ENCODE measurements at places on chromosomes 2 and 18.

DNA sequence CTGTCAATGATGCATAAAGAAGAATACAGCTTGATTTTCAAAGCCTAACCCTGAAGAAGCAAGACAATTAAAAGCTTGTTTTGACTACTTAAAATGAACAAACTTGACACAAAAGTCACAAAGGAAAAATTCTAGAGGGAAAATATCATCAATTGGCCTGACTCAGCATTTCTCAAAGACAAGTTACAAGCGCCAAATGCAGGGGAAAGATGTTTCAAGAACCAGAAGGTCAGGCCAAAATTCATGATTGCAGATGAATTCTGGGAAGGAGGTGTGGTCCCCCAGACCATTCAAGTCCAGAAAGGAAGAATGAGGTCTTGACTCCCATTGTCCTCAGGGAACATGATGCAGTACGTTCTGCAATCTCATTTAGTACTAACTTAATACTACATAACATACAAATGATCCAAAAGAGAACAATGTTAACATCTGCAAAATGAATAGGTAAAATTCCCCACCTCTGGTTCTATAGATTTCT lies 64.5 kb downstream of the FAM210A start:
- DNase-seq: no peak

GRCh38 chr2:222745836-222746559 lies 74.5 kb downstream of the MOGAT1 start:
- no peak for DNase-seq

GRCh38 chr2:127943186-127943585 lies 57.4 kb upstream of the AMMECR1L start:
- DNase-seq: no peak

DNA sequence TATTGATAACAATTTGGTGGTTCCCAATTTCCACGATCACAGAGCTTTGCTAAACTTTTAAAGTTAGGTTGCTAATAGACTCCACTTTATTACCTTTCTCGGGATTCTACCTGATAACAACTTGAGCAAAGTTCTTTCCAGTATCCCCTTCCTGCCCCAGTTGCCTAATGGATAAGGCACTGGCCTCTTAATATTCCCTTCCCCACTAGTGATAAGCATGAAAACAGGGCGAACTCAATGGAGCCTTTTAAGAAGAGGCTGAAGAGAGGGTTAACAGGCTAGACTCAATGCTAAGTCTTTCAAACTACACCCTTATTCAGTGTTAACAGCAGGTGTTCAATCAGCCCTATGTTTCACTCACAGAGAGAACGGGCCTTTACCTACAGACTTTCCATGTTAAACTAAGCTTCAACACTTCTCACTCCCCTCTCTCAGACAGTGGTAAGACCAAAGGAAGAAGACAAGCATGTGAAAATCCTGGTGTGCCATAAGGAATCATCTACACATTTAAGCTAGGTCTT lies 75.8 kb downstream of the ANKRD44 start:
- no peak for DNase-seq

DNA sequence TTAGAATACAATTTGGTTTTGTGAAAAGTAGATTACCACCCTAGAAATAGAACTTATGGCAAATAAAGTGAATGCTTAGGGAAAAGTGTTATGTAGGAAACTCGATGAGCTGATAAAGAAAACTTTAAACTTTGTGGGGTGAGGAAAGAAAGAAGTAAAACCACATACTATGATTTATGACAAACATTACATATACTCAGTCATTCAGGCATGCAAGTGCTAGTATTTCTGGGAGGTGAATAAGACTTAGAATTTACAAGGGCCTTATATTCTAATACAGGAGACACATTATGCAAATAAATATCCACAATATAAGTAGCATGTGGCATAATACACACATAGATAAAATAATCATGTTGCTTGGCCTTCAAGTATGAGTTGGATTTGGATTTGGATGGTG lies 618.1 kb downstream of the XIRP2 start:
- no peak for DNase-seq

DNA sequence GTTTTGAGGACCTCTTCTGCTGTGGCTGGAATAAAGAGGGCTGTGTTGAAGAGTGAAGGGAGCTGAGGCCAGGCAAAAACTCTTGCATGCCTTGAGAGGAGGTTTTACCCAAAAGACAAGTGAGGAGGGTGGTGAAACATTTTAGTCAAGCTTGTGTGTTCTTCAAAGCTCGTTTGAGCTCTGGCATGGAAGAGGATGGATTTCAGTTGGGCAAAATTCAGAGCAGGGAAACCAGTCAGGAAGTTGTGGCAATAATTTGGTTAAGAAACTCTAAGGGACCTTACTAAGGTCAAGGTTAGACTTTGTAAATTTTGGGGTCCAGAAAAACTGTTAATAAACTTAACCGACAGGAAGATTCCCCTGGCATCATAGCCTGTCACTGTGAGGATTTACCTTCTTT lies 34.7 kb downstream of the SPTBN1 start:
- no peak for DNase-seq

DNA sequence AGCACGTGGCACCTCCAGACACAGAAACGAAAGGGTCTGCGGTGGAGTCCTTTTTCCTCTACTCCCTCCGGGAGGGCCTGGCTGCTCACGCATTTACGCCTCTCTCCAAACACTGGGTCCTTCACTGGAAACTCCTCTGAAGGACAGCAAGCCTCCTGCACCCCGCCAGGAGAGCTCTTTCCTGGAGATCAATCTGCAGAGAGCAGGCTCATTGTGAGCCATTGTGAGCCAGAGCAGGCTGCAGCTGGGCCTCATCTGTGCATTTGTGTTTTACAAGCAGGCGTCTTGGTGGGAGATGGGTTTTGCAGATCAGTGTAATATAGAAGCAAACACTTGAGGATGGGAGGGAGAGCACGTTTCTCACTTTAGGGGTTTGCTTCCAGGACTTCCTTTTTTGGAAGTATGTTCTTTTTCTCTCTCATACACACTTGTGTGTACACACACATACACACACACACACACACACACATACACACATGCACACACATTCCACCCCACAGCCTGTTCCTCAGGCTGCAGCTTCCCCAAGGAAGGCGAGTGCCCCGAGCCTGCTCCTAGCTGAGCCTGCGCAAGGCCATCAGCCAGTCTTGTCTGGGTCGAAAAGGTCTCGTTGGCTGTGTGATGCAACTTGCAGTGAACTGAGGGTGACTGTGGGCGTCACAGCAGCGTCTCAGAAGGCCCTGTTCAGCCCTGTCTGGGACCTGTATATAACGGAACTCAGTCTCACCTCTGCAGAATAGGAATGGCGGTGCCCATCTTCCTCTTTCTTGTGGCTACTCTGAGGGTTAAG lies 163.5 kb downstream of the GLI2 start:
- DNase-seq: no peak

DNA sequence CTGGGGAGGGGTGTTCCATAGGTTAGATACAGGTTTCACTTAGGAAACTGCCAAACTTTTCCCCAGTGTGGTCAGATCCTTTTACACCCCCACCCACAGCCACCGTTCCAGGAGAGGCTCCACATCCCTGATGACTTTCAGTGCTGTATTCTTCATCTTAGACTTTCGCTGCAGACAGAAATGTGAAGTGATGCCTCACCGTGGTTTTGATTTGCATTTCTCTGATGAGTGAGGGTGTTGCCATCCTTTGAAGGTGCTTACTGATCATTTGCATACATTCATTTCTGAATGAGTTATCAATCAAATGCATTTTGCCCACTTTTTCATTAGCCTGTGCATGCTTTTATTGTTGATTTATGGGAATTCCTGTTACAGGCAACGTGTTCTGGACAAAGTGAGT lies 14.9 kb downstream of the COPS9 start:
- DNase-seq: no peak

DNA sequence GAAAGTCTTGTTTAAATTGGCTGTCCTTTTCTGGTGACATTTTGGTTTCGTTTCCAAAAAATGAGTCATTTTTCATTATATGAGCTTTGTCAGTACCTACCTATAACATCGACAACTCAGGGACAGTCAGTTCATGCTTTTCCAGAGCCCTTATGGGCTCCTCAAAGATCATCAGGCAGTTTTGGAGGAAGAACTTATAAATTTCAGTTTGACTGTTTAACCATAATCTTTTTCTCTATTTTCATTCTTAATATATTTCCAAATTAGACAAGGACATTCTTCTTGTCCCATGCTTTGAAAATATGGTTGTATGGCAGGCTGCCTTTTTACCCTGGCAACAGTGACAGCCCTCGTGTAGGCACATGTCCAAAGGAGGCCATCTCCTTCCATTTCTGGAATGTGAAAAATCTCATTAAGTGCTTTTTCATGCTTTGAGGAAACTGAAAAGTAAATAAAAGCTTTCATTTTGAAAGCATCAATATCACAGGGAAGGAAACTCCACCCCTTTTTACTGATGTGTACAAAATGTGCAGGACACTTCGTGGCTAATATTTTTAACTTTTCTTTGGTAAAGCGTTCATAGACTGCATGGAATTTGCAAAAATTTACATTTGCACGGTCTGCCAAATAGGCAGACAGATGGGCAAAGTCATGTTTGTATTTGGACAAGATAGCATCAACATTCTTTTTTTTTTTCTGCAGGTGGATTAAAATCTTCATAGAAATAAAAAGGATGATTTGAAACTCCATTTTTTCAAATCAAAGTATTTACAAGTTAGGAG lies 7.2 kb upstream of the PROC start:
- peak; percentile 42 for DNase-seq

DNA sequence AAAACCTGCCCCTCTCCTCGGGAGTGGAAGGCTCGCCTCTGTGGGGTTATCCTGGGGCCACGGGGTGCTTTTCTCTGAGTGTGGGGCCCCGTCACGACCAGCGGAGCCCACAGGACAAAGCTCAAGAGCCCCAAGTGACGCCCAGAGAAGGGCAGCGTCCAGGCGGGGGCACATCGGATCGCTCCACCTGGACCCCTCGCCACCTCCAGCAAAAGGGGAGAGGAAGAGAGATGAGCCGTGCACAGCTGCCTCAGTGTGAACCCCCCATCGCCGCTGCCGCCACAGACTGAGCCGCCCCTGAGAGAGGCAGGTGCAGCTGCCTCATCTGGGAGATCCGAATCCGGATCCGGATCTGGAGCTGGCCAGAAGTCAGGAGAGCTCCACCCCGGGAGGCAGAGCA lies 282.5 kb upstream of the PXDN start:
- no peak for DNase-seq

DNA sequence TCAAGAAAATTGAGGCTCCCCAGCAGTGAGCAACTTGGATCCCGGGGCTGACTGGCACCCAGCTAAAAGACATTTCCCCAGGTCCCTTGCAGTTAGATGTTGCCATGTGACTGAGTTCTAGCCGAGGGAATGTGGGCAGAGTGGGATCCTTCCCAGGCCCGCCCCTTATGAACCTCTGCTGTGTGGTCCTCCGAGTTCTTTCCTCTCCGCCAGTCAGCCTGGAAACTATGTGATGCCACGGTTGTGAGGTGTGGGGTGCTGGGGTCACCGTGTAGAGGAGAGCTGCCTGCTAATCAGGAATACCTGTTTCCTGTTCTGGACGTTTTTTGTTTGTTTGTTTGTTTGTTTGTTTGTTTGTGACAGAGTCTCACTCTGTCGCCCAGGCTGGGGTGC lies 45.5 kb downstream of the TMEM37 start:
- no peak for DNase-seq

- peak; percentile 14 for DNase-seq
These were observed 109.9 kb downstream of the SLC4A3 start for GRCh38 chr2:219737270-219737691.

DNA sequence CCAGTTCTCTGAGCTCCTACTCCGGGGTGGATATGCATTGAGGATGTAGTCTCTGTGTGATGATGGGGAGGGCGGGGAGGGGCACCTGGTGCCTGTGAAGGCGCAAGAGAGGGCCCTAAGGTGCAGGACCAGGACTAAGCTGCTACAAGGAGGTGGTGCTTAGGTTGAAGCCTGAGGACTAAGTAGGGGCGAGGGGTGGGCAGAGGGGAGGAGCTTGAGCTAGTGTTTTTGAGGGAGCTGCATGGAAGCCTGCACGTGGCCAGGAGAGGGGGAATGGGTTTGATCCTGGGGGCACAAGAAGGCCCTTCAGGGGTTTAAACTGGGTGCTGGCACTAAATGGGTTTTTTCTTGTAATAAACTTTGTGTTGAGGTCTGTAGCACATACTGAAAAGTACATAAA lies 105.0 kb downstream of the UGGT1 start:
- DNase-seq: no peak

DNA sequence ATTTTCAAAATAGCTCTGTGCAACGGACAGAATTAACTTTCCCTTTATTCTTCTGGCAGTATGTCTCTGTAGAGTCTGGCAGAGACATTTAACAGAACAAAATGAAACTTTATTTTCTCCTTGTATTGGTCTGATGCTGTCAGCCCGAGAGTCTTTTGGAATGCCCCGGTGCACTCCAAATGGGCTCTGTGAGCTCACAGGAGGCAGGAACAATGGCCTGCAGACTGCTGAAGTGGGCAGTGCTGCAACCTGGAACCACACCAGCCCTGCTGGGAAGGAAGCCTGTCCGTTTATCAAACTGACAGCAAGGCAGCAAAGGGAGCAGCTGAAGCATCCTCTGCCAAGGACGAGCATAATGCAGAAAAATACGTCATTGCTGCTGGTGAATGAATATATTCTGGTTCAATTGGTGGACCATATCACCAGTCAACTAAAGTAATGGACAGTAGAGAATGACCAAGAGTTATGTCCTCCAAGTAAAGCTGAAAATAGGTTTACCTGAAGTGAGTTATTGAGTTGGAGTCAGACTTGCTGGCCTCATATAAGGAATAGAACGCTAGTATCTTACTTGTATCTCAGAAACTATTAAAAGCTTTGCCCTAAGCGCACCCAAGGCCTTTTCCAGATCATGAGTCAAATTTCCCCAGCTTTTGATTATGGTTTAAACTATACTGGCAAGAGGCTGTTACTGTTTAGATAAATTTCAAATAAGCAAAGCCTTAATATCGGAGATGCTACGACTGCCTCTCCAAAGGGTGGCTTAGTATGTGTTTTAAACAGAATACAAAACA lies 207.6 kb upstream of the TANK start:
- no peak for DNase-seq

- no peak for DNase-seq
These were observed 84.1 kb downstream of the HS6ST1 start for GRCh38 chr2:128234613-128235012.

- DNase-seq: no peak
These were observed 46.6 kb upstream of the GALR1 start for GRCh38 chr18:77203071-77203470.

DNA sequence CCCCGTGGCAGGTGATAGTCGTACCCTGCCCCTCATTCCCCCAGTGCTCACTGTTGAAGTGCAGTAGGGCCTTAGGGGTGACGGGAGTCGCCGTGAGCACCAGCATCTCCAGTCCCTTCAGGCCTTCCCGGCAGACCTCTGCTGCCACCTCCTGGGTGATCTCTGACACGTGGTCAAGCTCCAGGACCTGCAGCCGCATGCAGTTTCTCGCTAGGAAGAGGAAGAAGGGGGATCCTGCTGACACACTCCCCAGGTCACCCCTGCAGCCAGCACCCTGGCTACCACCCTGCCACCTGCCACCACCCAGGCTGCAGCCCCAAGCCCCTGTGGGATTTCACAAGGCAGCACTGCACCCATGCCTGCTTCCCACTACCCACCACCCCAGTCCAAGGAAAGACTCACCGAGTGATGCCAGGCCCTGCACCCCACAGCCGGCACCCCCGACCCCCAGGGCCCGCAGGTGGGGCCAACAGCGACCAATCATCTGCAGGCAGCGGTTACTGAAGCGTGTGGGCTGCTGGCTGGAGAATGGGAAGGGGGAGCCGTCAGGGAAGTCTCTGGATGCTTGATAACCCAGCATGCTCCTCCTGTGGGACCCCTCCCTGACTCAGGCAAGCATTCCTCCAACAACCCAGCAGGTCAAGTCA lies 23.8 kb downstream of the FBXO41 start:
- DNase-seq: no peak
